ENCODE measurements at places on chromosomes 1 and 21.

DNA sequence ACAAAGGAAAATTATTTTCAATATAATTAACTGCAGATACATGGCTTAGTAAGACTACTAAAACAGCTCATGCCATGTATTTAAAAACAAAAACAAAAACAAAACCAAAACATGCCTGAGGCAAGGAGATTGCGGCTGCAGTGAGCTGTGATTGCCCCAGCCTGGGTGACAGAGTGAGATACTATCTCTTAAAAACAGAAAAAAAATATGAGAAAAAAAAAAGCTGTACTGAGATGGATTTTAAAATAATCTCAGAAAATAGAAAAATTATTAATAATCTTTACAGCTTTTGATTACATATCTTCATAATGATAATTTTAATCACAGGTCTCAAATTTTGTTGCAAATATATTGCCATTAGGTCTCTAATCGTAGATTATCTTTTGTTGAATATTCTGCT is 24.0 kb upstream of the LIN9 start:
- DNase-seq, result no peak

GRCh38 chr1:201347498-201348210 is 29.8 kb downstream of the TNNT2 start:
- no peak for DNase-seq

DNA sequence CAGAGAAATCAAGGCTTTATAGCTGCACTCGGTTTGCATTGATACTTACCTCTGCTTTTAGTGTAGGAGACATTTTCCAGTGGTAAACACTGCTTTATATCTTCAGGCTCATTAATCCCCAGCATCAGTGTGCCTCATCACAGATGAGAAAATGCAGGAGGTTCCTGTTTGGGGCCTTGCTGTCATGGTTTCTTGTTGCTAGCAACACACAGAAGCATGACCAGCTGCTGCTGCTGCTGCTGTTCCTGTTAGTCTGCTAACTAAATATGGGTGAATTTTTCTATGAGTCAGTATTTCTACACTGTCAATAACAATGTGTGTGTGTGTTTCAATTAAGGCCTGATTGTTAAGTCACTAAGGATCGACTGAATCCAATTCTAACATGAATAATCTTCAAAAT is 85.8 kb upstream of the RGS1 start:
- DNase-seq, result no peak

GRCh38 chr1:92820024-92820423 is 11.8 kb upstream of the RPL5 start:
- no peak for DNase-seq
